Dermis microvascular lymphatic vessel endothelial cell (primary cell): ENCODE measurements at places on chromosomes 4 and X.

GRCh38 chr4:4781936-4782707, 77.3 kb upstream of the MSX1 start:
- DNase-seq: no peak

- peak; percentile 93 for DNase-seq
Measured at GRCh38 chr4:54085284-54085683, 14.7 kb upstream of the GSX2 start.

DNA sequence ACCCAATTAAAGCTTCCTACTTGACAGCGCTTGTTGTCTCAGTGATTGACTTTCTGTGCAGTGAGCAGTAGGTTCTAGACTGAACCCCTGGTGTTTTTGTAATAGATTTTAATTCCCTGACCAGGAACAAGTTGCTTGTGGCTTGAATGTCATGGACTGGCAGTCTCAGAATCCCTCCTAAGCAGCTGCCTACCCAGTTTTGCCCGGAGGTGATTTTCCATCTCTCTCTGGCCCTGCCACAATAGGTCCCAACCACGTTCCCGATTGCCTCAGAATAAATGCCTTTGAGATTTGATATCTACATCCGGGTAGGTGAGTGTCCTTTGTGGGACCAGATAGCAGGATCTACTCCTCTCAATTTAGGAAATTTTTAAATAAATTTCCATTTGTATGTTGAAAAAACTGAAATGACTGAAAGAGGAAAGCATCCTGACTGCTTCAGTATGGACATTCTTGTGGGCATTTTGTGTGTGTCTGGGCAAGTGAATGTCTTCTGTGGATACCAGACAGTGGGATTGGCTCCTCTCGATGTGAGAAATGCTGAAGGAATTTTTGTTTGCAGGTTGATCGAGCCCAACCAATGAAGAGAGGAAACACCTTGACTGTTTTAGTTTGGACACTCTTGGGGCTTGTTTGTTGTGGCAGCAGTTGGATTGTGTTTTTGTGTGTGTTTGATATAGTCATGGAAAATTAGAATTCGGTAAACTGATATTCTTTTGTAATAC, 1607.4 kb downstream of the C4orf33 start:
- no peak for DNase-seq

- DNase-seq: no peak
Measured at GRCh38 chr4:144480068-144480467, 165.9 kb upstream of the HHIP start.

GRCh38 chrX:96987228-96987627, 103.5 kb downstream of the RPA4 start:
- DNase-seq: no peak

- DNase-seq: no peak
Measured at GRCh38 chrX:153485396-153486080, 9.2 kb upstream of the BGN start.

DNA sequence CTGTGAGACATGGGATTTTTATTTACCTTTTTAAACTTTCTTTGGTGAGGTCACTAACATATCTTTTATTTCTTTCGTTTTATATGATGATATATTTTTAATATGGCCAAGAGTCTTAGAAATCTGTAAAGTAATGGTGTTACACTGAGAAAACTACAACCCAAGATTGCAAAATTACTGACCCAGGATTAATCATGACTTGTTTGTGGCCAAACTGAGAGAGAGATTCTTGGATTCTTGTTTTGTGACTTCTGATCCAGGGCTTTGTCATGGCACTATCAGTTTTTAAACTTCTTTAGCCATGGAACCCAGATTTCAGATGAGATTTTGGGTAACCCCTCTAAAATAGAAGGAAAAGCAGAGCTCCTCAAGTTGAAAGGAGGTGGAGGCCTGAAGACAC, 42.0 kb downstream of the SGMS2 start:
- no peak for DNase-seq

- no peak for DNase-seq
Measured at GRCh38 chrX:44310227-44310626, 33.2 kb downstream of the EFHC2 start.

DNA sequence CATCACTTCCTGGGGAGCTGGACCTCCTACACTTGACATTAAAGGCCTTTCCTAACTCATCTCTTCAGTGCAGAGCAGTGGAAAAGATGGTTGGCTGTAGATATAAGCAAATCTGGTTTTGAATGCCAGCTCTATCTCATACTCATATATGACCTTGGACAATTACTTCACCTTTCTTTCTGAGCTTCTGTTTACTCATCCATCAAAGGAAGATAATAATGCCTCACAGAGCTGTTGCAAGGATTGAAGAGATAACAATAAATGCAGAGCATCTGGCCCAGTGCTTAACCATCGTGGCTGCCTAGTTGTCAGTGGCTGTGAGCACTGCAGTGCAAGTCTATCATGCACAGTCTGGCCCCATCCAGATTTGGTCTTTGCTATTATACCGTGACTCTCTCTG, 148.1 kb upstream of the EOLA2 start:
- DNase-seq: no peak

GRCh38 chr4:4506961-4507360, 34.9 kb downstream of the STX18 start:
- DNase-seq: no peak

GRCh38 chrX:39721566-39722279, 376.0 kb downstream of the BCOR start:
- DNase-seq: no peak

- DNase-seq: peak; percentile 63
Measured at GRCh38 chr4:16516796-16517439, 290.6 kb upstream of the TAPT1 start.

DNA sequence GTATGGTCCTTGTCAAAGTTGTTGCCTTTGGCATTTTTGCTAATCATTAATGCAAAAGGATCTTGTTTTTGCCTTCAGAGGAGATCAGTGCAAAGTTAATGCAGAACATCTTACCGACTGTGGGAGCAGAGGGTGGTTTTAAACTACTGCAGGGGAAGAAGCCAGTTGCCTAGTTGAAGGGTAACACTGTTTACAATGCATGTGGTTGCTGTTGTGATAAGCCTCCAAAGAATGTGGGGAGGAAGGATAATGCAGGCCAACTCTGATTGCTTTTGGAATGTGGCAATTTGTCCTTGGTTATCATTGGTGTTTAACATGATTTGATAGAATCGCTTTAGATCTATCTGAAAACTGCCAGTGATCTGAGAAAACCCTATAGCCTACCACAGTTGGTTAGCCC, 204.3 kb upstream of the TLL1 start:
- no peak for DNase-seq

- DNase-seq: no peak
Measured at GRCh38 chrX:14352511-14352910, 176.8 kb upstream of the GLRA2 start.

DNA sequence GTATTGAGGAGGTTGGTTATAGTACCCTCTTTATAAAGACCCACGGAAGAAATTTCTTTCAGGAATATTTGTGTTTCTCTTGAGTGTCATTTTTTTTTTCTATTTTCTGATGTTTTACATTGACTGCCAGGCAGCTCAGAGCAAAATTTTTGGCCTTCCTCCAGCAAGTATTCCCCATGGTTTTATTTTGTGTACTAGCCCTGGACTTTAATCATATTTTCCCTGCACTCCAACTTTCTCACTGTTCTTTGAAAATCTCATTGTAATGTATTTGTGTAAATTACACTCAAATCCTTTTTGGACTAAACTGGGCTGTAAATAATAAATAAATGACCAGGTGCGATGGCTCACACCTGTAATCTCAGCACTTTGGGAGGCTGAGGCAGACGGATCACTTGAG, 45.6 kb upstream of the USP46 start:
- DNase-seq: no peak

GRCh38 chr4:72319601-72320021, 249.4 kb downstream of the ADAMTS3 start:
- peak; percentile 91 for DNase-seq

GRCh38 chrX:122565952-122566351, 618.1 kb upstream of the GRIA3 start:
- no peak for DNase-seq

DNA sequence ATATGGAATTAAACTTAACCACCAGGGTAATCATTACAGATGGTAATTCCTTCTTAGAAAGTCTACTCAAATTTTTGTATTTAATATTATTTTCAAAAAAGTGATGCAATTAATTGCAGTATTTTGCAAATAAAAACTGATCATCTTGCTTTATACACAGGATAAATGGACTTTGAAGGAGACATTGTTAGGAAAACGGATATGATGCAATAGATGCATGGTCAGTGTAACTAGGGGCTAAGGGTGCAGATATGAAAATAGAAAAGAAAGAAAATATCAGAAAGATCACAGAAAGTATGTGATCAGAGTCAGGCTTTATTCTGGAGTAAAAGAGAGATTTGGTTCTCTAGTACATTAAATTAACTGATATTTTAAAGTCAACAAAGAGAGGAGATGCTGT, 401.7 kb downstream of the TLL1 start:
- DNase-seq: no peak

DNA sequence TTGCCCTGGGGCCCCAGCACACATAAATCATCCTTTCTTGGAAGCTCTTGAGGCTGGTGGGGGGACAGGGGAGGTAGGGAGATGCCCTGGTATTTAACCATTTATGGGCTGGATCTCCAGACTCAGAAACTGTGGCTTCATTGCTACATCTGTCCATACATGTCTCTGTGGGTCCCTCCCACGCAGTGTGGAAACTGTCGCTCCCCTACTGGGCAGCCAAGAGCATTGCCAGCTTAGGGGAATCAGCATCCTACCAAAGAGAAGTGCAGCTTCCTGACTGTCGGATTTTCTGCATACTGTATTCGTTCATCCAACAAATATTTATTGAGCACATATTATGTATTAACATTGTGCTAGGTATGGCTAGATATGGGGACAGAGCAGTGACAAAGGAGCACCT, 3.7 kb downstream of the GRIPAP1 start:
- no peak for DNase-seq
